Fibroblast of villous mesenchyme (primary cell): ENCODE measurements at places on chromosomes 13 and 19.

GRCh38 chr13:79225487-79226232 is 180.4 kb downstream of the RBM26 start:
- peak; percentile 6 for DNase-seq

DNA sequence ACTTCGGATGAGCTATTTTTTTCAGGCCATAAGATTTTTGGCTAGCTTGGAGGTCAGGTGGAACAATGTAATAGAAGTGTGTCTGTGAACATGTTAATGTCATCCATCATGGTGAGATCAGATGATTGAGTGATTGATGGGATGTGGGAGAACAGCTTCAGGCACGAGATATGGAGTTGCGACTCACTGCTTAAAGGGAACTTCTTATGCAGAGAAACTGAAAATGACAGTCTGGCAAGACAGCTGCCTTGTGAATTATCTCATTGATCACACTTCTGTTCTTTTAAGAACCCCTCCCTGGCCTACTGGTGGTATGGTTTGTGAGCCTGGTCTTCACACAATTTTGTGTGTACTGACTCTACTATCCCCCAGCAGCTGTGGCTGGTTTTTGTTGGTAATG is 96.0 kb downstream of the OLFM4 start:
- DNase-seq: no peak

- DNase-seq: no peak
Observed at GRCh38 chr13:113769106-113769505, 10.1 kb downstream of the TMEM255B start.

DNA sequence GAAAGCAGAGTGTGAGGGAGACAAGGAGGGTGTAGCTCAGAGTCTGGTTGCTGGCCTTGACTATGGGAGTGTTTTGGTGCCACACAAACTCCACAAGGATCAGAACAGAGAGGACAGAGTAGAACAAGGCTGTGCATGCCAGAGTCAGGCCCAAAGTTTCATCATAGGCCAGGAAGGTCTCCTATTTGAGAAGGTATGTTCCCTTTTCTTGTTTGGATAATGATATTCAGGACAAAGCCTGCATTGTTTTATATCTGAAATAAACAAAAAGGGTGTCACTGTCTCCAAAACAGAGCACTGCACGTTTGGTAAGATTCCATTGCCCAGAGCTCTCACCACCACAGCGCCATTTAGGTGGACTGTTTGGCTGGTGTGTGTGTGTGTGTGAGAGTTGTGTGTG is 3.1 kb upstream of the ZSCAN5A start:
- no peak for DNase-seq

- peak; percentile 27 for DNase-seq
Observed at GRCh38 chr13:105207572-105208293, 1327.7 kb downstream of the EFNB2 start.
